Substantia nigra (tissue), 51 donors: ENCODE measurements at places on chromosomes 1 and 21.

DNA sequence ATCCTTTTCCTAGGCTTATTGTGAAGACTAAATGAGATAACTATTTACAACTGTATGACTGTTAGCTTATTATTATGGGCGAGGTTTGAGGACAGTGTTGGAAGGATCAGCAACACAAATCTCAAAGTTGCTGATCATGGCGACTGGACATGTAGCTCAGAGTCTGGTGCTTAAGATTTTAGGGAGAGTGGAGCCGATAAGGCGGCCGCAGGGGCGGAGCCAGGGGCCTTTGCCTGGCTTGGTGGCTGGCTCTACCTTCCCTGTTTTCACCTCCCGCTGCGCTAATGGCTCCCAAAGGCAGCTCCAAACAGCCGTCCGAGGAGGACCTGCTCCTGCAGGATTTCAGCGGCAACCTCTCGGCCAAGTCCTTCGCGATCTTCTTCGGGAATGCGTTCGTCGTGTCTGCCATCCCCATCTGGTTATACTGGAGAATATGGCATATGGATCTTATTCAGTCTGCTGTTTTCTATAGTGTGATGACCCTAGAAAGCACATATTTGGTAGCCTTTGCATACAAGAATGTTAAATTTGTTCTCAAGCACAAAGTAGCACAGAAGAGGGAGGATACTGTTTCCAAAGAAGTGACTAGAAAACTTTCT lies 45.5 kb downstream of the GIPC2 start:
- no peak for DNase-seq

GRCh38 chr1:94067196-94067595 lies 53.8 kb downstream of the ABCA4 start:
- DNase-seq = no peak

- DNase-seq = no peak
These were observed 719.0 kb downstream of the RWDD3 start for GRCh38 chr1:95953015-95953414.

- DNase-seq = no peak
These were observed 27.9 kb downstream of the DIP2A start for GRCh38 chr21:46486481-46487126.

GRCh38 chr1:7409278-7409677 lies 361.8 kb upstream of the VAMP3 start:
- DNase-seq = no peak

- DNase-seq = no peak
These were observed 40.5 kb upstream of the FHAD1 start for GRCh38 chr1:15206418-15207030.

- no peak for DNase-seq
These were observed 21.3 kb upstream of the FBXO28 start for GRCh38 chr1:224092601-224093000.

- no peak for DNase-seq
These were observed 3.6 kb downstream of the CTBS start for GRCh38 chr1:84570436-84571149.

DNA sequence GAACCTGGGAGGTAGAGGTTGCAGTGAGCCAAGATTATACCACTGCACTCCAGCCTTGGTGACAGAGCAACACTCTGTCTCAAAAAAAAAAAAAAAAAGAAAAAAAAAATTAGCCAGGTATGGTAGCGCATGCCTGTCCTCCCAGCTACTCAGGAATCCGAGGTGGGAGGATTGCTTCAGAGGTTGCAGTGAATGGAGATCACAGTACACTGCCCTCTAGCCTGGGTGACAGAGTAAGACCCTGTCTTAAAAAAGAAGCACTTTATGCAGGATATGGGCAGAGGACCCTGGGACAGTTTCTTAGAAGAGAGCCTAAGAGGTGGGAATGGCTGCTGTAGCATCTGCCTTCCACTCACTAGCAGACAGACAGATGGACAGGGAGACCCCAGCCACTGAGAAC lies 23.0 kb downstream of the IQGAP3 start:
- DNase-seq = no peak

DNA sequence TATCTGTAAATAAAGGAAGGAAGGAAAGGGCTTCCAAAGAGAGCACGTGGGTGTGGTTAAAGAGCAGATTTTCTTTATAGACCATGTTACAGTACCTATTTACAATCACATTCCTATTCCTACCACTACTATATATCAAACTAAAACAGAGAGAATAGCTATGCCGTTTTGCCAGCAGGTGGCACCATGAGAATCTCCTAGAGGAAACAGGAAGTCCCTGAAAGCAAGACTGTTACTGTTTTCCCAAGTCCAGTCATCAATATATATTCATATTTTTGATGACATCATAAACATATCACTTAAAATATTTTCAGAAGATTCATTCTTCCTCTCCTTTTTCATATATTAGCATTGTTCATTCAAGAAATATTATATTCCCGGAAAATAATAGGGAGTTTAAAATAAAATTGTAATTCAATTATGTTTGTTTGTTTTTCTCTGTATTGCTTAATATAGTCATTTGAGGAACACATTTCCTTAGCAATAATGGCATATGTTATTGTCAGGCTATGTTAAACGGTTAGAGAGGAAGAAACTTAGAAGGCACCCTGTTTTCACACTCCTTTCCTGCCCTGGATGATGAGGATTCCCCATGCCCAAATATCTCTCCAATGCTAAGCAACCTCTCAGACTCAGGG lies 6.6 kb downstream of the CCDC190 start:
- DNase-seq = no peak

GRCh38 chr1:153178922-153179321 lies 24.3 kb upstream of the LELP1 start:
- no peak for DNase-seq

GRCh38 chr1:47709872-47710231 lies 272.0 kb downstream of the FOXD2 start:
- no peak for DNase-seq

- DNase-seq = no peak
These were observed 41.9 kb downstream of the SMG7 start for GRCh38 chr1:183514235-183514634.

GRCh38 chr1:107698161-107698560 lies 266.8 kb downstream of the VAV3 start:
- no peak for DNase-seq

DNA sequence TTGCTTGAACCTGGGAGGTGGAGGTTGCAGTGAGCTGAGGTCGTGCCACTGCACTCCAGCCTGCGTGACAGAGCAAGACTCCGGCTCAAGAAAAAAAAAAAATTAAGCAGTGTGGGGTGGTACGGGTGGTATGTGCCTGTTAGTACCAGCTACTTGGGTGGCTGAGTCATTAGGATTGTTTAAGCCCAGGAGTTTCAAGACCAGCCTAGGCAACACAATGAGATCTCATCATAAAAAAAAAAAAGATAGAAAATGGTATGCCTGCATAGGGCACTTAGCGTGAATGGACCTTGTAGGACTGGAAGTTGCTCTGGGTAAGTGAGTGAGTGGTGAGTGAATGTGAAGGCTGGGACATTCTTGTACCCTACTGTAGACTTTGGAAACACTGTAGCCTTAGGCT lies 37.0 kb downstream of the TBCE start:
- no peak for DNase-seq

DNA sequence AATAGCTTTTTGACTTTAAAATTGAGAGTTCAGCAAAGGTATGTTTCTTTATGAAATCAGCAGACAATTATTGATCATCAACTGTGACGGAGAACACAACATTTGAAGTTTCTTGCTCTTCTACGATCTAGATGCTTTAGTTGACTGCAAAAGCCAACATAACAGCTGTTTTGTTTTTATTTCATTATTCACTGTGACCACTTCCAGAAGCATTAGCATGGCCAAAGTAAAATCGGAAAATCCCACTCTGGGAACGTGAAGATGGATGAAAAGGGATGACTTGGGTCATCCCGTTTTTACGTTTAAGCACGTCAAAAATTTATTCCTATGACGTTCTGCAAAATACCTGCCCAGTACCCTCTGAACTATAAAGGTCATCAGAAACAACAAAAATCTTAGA lies 833.0 kb upstream of the ADAMTS5 start:
- DNase-seq = no peak

DNA sequence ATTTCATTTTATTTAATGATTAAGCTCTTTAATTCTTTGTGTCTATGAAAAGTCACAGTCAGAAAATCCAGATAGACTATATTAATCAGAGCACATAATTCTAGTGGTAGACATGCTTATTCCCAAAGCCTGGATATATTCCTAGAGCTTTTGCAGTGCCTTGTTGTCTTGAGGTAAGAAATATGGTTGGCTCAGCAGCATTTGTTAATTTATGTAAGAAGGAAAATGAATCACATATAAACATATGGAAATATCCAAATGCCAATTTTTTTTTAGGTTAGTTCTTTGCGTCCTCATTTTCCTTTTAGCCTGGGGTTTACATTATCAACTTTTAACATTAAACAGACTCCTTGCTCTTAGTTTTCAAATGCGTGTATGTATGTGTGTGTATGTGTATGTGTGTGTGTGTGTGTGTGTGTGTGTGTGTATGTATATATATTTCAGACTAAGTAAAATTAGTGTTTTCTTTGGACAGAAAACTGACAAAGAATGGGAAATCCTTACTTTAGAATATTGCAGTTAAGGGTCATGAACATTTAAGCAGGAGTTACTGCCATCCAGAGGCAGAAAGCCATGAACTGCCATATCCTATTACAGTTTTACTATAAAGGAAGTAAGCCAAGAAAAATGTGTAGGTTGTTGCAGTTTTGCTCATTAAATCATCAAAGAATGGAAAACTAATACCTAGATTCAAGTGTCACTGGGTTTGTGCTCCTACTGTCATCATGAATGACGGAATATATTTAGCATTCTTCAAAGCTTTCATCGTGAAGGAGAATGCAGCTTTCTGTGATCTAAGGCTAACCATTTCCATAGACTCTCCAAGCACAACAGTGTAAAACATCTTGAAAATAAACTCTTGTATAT lies 477.1 kb upstream of the NR5A2 start:
- no peak for DNase-seq

GRCh38 chr1:117188816-117189437 lies 21.8 kb downstream of the VTCN1 start:
- DNase-seq = no peak

GRCh38 chr1:22754106-22754768 lies 43.6 kb downstream of the EPHB2 start:
- no peak for DNase-seq

- DNase-seq = no peak
These were observed 32.2 kb upstream of the FCRL3 start for GRCh38 chr1:157732755-157733154.

- DNase-seq = no peak
These were observed 15.3 kb downstream of the NPHP4 start for GRCh38 chr1:5976726-5977493.
